ENCODE measurements at places on chromosomes 4 and X. TPM values are rescaled to one million over a fixed set of nuclear protein-coding genes. Genes with fewer than 3 reads are reported as not detected.

The DDIT4L gene
- total RNA-seq = 2.5 TPM

The TGIF2LX gene
- total RNA-seq = not detected

The TKTL2 gene
- 0.24 TPM for total RNA-seq

The TRIML1 gene
- total RNA-seq = not detected

The CCSER1 gene
- total RNA-seq = 30.4 TPM

Data from motor neuron (in vitro differentiated cells).